Right lobe of liver (tissue), 6 donors: ENCODE measurements at places on chromosomes 11 and 22.

DNA sequence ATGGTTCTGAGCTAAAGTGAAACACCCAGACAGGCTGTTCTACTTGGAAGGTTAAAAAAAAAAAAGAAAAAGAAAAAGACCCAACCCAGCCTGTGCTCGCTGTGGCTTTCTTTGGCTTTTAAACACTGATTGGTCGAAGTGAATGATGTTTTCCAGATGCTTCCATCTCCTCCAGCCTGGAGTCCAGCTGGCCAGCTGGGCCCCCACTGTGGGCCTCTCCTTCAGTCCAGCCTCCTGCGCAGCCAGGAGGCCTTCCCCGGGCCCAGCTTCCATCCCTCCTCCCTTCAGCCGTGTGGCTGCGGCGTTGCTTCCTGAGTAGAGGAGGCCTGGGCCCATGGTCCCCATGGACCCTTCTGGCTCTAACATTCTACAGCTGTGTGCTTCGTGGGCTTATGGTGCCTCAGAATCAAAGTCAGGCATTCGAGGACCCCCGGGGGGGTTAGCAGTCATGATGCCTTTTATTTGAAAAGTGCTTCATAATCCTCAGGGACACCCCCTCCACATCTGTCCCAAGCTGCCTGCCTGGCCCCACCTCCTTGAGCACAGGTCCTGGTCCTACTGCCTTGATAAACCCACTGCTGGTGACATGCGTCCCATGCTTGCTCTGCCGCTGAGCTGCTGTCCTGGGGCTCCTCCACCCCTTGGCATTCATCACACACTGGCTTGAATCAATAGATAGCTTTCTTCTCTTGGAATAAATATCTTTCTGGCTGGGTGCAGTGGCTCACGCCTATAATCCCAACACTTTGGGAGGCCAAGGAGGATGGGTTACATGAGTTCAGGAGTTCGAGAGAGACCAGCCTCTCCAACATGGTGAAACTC, 42.2 kb upstream of the FBLN1 start:
- DNase-seq, result no peak

- no peak for DNase-seq
Measured at GRCh38 chr11:13051257-13051656, 42.1 kb downstream of the RASSF10 start.

GRCh38 chr11:31050061-31050765, 319.3 kb downstream of the DCDC1 start:
- DNase-seq, result no peak

- DNase-seq, result no peak
Measured at GRCh38 chr11:12414611-12415010, 37.2 kb downstream of the PARVA start.

DNA sequence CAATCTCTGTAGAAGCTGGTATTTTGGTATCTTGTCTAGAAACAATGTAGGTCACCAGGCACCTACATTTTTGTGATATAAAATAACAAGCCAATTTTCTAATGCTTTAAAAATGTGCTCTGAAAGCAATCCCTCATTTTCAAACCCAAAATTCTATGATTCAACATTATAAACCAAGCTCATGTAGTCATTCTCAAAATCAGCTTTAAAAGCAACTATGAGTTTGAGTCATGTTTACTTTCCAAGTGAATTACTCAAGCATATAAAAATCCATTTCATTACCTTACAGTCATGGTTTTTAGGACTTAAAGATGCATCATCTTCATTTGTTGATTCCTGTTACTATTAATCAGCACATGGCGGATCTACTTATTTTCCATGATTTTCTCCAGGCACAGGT, 216.4 kb downstream of the GRM5 start:
- DNase-seq, result no peak

- no peak for DNase-seq
Measured at GRCh38 chr11:76047231-76047630, 159.1 kb downstream of the WNT11 start.

GRCh38 chr11:95241681-95242081, 10.7 kb upstream of the SESN3 start:
- no peak for DNase-seq

DNA sequence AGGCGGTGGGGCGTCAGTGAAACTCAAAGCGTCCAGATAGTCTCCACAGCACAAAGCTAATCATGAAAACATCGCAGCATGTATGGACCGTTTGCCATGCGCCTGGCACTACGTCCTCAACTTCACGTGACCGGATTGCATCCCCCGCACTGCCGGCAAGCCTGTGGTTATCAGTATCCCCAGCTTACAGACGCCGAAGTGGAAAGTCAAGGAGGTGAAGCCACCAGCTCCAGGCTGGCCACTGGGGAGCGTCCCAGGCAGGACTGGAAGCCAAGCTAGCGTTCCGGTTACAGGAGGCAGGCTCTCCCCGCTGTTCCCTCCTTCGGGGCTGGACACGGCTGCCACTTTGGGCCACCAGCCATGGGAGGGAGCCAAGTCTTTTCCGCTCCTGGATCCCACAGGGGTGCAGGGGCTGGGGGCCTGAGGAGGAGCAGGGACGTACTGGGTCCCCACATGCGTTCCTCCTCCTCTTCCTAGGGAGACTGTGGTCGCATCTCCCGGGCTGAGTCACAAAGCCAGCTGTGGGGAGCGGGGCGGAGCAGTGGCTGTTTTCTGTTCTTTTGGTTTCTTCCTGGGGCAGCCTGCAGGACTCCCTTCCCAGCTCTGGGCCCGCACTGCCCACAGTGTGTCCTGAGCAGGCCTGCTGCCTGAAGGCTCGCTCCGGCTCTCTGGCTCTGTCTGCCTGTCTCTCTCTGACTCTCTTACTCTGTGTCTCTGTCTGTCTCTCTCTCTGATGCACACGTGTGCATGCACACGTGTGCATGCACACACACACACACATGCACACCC, 4.3 kb upstream of the OSBPL5 start:
- peak; percentile 56 for DNase-seq

- no peak for DNase-seq
Measured at GRCh38 chr11:119673759-119674336, 55.2 kb downstream of the NECTIN1 start.

- DNase-seq, result no peak
Measured at GRCh38 chr22:22855617-22856308, 31.9 kb upstream of the IGLL5 start.

DNA sequence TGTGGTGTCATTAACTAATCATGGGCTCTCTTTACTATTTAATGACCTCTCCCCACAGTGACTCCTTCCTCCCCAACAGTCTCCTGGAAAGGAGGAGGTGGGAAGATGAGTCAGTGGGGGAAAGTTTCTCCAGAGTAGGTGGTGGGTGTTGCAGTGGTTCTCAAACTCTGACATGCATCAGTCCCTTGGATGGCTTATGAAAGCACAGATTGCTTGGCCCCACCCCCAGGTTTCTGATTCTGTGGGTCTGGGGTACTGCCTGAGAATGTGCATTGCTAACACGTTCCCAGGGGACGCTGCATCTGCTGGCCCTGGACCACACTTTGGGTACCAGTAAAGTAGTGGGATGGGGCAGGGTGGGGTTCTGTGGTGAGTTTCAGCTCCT, 9.8 kb downstream of the CD82 start:
- no peak for DNase-seq

DNA sequence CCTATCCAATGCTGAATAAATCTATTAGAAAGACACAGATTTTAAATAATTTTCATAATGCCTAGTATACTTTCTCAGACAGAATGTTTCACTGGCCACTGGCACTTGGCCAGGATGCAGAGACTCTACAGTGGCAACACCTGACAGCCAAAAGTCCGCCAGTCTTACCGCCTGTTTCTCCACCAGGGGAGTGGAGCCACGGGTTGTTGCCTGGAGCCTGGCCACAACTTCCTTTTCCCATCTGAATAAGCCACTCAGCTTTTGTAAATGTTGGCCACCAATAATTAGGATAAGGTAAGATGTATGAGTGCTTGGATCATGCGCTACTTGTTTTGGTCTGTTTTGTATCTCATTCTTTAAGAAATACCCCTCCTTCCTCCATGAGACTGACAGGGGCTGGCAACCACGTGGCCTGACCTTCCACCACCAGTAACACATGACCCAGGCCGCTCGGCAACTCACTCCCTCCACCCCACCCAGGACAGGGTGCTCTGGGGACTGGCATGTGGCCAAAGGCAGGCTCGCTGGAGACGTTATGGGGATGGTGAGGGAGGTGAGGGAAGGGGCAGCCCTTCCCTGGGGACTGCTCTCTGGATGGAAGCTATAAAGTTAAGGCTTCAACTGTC, 93.0 kb upstream of the BID start:
- no peak for DNase-seq

- DNase-seq, result peak; percentile 75
Measured at GRCh38 chr11:59550842-59551658, 39.7 kb downstream of the OR4D9 start.

DNA sequence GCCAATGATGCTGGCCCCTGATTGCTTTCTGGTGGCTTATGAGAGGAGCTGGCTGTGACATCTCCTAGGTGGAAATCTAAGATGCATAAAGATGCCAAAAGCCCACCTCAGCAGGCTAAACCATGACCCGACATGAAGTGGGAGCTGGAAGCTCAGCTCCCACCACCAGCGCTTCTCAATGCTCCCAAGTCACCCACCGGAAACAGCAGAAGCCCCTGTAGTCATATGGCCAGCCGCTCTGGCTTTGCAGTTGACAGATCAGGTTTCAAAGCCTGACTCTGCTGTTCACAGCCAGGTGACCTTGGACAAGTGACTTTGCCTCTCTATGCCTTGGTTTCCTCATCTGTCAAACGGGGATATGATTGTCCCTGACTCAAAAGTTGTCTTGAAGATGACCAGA, 29.1 kb upstream of the ANO1 start:
- no peak for DNase-seq

GRCh38 chr11:45322891-45323600, 36.9 kb upstream of the SYT13 start:
- no peak for DNase-seq

DNA sequence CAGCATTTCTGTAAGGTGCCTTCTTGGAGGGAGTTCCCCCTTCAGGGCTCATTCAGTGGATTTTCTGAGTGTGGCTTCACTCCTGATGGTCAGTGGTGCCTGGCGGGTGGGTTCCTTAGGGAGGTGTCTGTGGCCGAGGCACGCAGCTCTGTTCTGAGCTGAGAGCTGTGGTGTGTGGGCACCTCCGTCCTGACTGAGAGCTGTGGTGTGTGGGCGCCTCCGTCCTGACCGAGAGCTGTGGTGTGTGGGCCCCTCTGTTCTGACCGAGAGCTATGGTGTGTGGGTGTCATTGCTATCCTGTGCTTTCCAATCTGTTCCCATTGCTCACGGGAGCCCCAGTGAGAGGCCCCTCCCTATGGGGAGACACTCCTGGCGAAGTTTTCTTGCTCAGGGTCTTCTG, 39.8 kb downstream of the MUC6 start:
- no peak for DNase-seq

DNA sequence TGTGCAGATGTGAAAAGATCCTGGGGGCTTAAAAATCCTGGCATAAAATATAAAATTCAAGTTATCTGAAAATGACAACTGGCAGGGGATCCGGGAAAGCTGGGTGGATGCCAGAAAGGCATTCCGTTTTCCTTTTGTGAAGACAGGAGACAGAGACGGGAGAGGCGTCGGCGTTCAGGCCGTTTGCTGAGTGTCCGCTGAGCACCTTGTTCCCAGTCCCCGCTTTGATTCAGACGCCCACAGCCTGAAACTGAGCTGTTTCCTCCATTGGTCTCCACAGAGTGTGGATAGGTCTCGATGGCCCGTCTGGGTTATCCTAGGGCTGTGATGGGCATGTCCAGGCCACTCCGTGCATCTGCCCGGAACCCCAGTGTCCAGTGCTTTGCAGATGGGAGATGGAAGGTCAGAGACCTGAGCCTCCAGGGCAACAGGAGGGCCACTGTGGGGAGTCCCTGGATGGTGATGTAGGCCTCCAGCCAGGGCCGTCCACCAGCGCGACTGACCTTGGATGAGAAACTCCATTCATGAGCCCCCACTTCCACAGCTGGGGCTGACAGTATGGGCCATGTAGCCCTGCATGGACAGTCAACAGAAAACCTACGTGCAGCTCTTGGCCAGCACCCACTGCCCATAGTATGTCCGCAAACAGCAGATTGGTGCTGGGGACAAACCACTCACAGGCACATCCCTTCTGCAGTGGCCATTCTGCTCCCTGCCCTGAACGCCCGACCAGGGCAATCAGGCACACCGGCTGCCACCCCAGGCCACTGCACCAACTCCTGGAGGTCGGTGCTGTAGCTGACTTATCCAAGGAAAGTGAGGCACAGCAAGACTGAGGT, 11.6 kb downstream of the MRGPRF start:
- no peak for DNase-seq

- no peak for DNase-seq
Measured at GRCh38 chr11:58770627-58771457, 39.1 kb upstream of the GLYAT start.

GRCh38 chr11:81857386-81857785, 876.3 kb downstream of the FAM181B start:
- DNase-seq, result no peak

DNA sequence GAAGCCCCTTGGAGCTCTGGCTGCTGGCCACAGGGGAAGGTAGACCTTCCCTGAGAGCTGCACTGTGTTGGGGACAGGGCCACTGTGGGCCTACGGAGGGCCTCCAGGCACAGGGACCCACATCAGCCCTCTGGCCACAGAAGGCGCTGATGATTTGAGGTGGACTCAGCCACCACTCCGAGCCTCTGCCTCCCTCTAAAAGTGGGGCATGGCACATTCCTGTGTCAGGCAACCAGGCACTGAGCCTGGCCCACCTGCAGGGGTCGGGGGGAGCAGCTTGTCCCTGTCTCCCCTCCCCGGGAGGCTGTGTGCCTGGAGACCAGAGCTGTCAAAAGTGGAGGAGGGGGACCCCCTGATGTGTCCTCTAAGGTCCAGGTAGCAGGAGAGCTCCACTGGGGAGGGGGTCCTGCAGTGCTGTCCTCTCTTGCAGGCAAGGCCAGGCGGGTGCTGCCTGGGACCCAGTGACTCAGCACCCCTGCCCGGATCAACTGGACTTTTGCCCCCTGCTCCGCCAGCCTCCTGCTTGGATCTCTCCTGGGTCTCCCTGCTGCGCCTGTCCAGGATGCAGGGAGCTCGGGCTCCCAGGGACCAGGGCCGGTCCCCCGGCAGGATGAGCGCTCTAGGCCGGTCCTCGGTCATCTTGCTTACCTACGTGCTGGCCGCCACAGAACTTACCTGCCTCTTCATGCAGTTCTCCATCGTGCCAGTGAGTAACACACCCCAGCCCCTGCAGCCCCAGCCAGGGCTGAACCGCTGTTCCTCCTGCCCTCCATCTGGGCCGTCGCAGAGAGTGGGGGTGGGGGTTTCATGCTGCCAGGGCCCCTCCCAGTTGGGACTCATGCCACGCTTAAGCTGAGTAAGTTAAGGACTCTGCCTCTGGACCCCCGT, 17.5 kb upstream of the CDKN1C start:
- peak; percentile 88 for DNase-seq

GRCh38 chr11:87491381-87491780, 453.6 kb downstream of the TMEM135 start:
- no peak for DNase-seq

DNA sequence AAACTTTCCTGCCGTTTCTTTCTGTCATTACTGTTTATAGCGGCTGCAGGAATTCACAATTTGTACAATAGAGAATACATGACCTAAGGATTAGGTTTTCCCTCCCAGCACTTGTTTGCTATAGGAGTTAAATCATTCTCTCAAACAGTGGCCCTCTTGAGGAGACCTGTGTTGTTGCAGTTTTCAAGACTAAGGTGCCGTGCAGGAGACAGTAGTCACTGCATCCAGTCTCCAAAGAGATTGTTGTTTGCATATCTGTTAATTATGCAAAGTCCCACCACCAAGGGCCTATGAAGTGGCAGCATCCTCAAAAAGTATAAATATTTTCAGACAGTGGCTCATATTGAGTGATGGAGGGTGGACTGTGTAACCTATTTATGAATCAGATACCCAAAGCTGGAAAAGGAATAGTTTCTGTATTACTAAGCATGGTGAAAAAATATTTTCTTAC, 2.3 kb downstream of the PRSS23 start:
- DNase-seq, result no peak
